Aorta (tissue), 5 donors: ENCODE measurements at places on chromosomes 12 and 14. TPM values are rescaled to one million over a fixed set of nuclear protein-coding genes. Genes with fewer than 3 reads are reported as not detected.

DNA sequence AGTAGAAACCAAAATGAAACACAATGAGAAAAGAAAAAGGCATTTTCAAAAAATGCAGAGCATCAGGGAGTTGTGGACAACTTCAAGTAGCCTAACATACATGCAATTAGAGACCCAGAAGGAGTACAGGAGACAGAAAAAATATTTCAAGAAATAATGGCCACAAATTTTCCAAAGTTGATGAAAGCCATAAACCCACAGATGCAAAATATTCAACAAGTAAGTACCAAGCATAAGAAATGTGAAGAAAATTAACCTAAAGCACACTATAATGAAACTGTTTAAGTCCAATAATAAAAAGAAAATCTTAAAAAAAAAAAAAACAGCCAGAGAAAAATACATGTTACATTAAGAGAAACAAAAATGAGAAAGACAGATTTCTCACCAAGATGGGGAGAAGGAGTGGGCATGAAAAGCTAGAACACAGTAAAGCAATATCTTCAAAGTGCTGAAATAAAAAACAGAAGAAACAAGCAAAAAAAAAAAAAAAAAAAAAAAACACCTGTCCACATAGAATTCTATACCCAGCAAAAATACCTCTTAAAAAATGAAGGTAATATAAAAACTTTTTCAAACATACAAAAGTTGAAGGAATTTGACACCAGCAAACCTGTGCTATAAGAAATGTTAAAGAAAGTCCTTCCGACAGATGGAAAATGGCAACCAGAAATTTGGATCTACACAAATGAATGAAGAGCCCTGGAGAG lies 77.1 kb downstream of the PRKAB1 start:
- DNase-seq: no peak

DNA sequence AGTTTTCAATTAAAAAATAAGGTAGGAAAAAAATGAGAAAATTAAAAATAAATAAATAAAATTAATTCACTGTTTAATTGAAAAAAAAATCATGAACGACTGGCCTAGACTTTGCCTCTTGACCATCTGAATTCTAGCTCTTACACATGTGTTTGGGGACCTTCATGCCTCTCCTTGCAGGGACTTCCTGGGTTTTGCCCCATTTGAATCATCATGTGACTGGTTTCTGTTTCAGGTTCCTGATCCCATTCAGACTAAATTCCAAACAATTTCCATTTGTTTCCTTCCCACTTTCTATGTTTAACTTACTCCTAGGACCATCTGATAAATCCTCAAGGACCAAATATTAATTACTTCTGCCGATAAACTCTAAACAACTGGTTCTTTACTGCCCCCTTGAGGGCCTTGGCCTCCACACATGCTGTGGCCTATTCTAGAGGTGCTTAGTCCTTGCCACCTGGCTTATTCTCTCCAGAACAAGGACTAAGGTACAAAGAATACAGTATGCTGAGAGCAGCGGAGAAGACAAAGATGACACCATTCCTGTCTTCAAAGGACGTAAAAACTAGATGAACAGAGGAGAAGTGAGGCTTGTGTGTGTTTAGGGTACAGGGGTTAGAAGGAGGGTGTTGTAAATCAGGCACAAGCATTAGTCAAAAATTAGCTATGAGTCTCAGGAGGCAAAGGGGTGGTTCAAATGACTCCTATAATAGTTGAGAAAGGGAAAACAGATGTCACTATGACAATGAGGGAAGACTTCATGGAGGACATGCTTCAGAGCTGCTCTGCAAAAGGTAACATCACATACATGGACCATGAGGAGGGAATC lies 125.8 kb upstream of the AVPR1A start:
- no peak for DNase-seq

DNA sequence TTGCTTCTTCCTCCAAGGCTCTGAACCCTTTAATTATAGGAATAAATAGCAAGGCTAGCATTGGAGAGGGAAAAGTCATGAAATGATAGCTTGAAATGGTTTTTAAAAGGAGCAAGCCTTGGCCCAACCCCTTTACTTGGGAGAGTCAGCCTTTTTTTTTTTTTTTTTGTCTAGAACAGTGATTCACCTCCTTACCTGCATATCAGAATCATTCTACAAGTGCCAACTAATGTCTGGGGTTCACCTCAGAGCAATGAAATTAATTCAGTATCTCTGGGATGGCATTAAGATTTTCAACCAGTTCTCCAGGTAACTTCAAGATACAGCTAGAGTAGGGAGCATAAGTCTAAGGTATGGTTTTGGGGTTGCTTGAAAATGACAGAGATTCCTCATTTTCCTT lies 41.3 kb upstream of the TMTC2 start:
- no peak for DNase-seq

- no peak for DNase-seq
These were observed 14.9 kb downstream of the CKB start for GRCh38 chr14:103507751-103508150.

- no peak for DNase-seq
These were observed 1.3 kb downstream of the ATP2A2 start for GRCh38 chr12:110282300-110282860.

GRCh38 chr14:34981743-34982420 lies 910 bp upstream of the SRP54 start:
- DNase-seq: peak; percentile 48

DNA sequence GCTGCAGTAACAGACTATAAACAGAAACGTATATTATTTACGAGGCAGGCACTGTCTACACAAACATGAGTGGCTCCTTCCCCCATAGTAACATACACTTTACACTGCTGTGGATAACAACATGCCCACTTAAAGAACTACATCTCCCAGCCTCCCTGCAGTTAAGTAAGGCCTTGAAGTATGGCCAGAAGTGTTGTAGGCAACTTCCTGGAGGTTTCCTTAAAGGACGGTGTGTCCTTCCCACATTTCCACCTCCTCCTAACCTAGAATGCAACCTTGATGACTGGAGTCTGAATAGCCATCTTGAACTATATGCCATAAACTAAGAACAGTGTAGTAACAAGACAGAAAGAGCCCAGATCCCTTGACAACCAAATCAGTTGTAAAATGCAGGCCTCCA lies 20.3 kb downstream of the MED13L start:
- no peak for DNase-seq

DNA sequence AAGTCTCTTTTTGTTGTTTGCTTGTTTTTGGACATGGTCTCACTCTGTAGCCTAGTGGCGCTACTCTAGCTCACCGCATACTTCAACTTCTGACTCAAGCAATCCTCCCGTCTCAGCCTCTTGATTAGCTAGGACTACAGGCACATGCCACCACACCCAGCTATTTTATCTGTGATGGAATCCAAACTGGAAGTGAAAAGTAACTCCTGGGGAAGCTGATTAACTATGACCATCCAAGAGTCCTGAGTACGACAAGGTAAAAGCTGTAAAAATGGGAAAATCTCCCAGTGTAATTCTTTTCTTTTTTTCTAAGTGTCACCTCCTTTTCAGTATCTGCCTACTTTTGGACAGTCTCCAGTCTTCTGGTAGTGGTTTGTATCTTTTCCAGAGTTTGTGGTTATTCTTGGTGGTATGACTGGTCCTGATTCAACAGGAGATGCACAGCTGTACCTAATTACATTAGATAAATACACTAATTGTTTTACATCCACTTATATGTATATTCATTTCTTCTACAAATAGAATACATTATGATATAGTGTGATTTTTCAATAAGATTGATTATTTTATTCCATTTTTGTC lies 97.8 kb downstream of the SLC6A15 start:
- no peak for DNase-seq

The ARHGAP9 gene
- 16.2 TPM for total RNA-seq

The ALDH1L2 gene
- 35.2 TPM for total RNA-seq

The MAP1LC3B2 gene
- total RNA-seq: 1.0 TPM
